ENCODE measurements at places on chromosomes 6 and 20.

- no peak for DNase-seq
Measured at GRCh38 chr6:21334651-21335050, 258.9 kb upstream of the SOX4 start.

GRCh38 chr6:2168480-2168879 lies 76.9 kb downstream of the GMDS start:
- no peak for DNase-seq

DNA sequence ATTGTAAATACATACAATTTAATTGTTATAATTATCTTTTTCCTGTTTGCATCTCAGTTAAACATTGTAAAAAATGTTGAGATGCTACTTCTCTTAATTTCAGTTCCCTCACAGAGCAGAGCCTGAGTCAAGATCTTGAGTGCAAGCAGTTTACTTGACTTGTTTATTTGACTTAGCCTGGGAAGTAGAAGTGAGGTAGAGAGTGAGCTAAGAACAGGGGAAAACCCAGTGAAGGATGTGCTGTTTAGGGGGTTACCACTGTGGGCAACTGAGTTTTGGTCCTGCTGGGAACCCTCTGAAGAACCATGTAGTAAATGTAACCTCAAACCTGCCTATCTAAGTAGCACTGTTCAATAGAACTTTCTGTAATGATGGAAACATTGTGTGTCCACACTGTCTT lies 495.2 kb upstream of the FLRT3 start:
- DNase-seq = no peak

DNA sequence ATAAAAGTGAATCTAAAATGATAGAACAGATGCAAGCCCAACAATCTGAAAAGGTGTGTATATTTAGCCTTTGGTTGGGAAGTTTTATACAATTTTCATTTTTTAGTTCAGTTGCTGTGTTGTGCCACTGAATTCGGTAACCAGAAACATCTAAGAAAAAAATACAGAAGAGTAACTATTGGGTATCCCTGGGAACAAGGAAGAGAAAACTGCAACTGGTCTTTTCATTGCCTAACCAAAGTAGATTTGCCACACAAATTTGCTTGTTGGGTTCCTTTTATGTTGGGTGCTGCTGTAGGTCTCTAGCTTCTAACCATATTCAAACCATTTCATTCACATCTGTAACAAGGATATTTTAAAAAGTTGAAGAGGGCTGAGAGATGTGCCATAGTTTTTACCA lies 2.8 kb upstream of the TMEM30A start:
- no peak for DNase-seq
